Right hindlimb (tissue), 1 donor: ENCODE measurements at places on chromosomes 5 and 9.

DNA sequence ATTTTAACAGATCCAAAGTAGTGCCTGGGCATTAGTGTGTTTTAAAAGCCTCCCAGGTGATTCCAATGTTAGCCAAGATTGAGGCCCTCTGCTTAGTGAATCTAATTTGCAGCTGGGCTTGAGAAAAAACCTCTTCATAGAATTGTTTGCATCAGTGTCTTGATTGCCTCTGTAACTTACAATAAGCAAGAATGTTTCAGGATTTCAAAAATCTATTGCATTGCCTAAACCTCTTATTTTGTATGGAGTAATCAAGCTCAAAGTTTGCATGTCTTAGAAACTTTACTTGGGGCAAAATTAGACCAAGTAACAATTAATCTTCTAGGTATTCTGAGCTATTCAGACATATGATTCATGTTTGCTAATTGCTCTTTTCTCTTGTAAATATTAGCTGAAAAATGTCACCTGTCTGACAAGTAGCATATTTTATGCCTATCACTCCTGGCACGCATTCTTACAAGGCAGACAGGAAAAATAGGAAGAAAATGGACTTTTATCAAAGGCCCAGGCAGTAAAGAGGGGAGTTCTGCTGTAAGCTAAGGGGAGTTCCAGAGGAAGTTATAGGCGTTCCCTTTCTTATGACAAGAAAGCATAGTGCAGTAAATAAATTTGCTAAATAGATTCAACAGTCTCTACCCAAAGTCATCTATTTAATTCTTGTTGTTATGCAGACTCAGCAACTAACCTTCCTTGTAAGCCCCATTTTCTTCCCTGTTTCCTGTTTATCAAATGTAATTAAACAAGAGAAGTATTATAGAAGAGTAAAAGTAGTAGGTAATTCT is 21.0 kb downstream of the PDCD1LG2 start:
- no peak for DNase-seq

- DNase-seq: peak; percentile 46
Observed at GRCh38 chr9:92671323-92671722, 1.4 kb upstream of the IPPK start.

DNA sequence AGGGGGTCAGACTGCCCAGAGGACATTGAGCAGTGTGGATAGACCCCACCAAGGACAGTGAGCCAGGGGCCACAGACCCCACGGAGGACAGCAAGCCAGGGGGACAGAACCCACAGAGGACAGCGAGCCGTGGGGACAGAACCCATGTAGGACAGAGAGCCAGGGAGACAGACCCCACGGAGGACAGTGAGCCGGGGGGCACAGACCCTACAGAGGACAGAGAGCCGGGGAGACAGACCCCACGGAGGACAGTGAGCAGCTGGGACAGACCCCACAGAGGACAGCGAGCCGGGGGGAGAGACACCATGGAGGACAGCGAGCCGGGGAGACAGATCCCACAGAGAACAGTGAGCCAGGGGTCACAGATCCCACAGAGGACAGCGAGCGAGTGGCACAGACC is 3.4 kb upstream of the ZDHHC11 start:
- no peak for DNase-seq

- DNase-seq: no peak
Observed at GRCh38 chr5:7540736-7541485, 145.0 kb downstream of the ADCY2 start.

- no peak for DNase-seq
Observed at GRCh38 chr9:17472126-17472525, 106.7 kb upstream of the SH3GL2 start.

DNA sequence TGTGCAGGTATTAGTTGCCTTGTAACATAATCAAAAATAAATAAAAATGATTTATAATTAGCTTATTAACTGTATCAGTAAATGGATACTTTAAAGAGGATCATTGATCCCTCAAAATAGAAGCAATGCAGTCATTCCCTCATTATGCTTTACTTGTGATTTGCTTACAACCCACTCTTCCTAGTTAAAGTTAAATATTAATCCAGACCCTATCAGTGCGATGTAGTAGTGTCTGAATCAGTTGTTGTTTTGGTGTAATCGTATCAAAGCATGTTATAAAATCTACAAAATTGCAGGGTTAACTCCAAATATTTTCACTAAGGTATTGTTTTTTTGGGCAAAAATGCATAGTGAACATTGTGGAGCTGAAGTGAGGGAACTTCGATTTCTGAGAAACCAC is 17.6 kb downstream of the TENT4A start:
- DNase-seq: no peak

- no peak for DNase-seq
Observed at GRCh38 chr5:80453366-80453765, 34.5 kb upstream of the FAM151B start.

- DNase-seq: no peak
Observed at GRCh38 chr9:87605676-87606075, 108.0 kb downstream of the DAPK1 start.

DNA sequence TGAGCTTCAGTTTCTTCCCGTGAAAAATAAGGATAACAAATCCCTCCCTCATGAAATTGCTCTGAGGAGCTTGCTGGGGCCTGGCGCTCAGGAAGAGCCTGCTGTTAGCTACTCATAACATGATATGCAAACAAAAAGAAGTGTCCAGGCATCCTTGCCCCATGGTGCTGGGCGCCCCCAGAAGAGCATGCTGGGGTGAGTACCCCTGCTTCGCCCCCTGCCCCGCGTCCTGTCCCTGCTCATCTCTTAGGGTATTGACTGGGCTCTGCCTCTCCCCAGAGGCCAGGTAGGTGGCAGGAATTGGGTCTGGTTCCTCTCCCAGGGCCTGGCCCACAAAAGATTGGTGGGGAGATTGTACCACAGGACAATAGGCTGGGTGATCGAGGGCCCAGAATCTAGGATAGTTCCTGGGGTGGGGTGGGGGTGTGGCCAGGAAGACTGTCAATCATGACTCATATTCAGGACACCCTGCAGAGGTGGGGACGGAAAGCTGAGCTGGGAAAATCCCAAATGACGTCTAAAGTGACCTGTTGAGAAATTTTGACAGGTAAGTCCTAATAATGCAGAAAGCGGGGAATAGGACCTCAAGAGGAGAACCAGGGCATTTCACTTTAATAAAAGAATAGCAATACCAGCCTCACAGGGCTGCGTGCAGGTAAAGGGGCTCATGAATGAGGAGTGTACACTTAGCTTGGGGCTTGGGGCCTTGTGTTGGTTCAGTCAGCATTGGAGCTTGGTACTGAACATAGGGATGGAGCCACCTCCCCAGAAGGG is 8.9 kb downstream of the PITX1 start:
- no peak for DNase-seq

DNA sequence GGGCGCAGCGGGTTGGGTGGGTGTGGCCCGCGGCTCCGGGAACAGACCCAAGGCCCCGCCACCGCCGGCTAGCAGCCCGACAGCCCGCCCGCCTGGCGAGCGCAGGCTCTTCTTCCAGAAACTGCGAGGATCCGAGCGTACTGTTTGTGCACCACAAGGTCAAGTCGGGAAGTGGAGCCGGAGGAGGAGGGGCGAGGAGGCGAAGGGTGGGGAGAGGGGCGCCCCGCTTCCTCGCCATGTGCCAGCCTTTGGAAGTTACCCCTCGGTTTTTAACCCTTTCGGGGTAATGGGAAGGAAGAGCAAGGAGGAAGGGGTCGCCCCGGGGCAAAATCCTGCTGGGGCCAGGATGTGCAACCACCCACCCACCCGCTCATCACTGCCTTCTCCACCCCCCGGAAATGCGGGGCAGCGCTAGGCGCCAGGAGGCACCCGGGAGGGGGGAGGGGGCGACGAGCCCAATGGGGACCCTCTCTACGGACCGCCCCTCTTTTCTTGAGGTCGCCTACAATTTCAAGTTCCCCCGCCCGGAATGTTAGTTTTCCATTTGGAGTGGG is 1.1 kb upstream of the JADE2 start:
- peak; percentile 67 for DNase-seq

- DNase-seq: no peak
Observed at GRCh38 chr5:58358501-58359178, 101.2 kb downstream of the PLK2 start.

- no peak for DNase-seq
Observed at GRCh38 chr9:6852243-6852963, 94.6 kb downstream of the KDM4C start.

- DNase-seq: no peak
Observed at GRCh38 chr9:23117616-23118015, 671.0 kb downstream of the DMRTA1 start.

GRCh38 chr5:112682621-112683061 is 55.0 kb upstream of the APC start:
- DNase-seq: no peak

DNA sequence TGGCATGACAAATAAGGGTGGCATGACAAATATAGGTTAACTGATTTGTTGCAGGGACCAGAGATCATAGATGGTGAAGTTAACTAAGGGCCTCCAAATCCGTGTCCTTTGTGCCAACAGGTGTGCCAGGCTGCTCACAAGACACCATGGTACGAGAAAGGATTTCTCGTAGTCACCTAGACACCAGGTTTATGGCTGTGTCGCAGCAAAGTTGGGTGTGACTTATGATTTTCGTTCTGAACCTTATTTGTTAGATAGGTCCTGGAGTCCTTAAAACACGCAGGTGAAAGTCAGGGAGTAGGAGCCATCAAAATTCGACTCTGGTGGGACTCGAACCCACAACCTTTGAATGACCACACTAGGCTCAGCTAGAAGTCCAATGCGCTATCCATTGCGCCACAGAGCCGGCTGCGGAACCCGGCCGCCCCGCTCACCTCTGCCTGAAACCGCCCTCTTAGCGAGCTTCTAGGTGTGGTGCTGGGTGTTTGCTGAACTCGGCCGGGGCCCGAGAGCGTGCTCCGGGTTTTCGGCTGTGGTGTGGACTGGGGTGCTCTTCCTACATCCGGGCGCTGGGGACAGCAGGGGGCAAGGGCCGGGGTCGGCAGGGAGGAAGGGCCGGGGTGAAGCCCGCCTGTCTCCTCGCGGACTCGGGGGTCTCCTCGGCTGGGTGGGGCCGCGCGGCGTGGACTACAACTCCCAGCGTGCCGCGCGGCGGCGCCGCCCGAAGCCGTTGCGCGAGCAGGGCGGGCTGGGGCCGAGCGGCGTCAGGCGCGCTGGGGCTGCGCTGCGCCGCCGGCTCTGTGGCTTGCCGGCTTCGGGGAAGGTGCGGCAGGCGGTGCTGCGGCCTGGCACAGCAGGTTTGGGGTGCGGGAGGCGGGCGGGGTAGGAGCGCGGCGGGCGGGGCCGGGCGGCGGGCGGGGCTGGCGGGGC is at the start of gene SLC27A4:
Gene SLC27A4 (plus strand): TSS at position 767 of the 930 bp plus-strand sequence. CDS start 2,606 bp downstream, outside the sequence.
- DNase-seq: peak; percentile 77

DNA sequence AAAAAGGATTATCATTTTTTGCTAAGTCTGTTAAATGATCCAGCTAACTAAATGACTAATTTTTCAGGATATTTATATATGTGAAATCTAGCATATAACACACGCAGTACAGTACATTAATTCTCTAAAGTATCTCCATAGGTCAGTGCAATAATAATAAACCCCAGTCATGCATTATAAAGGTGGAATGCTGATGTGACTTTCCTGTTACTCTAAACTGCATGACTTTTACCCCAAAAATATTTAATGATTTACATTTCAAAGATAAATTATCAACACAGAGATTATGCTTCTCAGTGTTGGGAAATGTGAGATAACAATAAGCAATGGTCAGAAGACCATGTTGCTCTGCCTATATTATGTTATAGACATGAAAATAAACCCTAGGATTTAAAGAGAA is 34.1 kb upstream of the PAM start:
- DNase-seq: no peak

GRCh38 chr5:169354921-169355320 is 54.0 kb upstream of the SLIT3 start:
- DNase-seq: no peak

- DNase-seq: no peak
Observed at GRCh38 chr5:93371893-93372292, 209.1 kb downstream of the NR2F1-AS1 start.

GRCh38 chr9:88772575-88772974 is 218.7 kb upstream of the S1PR3 start:
- DNase-seq: no peak

DNA sequence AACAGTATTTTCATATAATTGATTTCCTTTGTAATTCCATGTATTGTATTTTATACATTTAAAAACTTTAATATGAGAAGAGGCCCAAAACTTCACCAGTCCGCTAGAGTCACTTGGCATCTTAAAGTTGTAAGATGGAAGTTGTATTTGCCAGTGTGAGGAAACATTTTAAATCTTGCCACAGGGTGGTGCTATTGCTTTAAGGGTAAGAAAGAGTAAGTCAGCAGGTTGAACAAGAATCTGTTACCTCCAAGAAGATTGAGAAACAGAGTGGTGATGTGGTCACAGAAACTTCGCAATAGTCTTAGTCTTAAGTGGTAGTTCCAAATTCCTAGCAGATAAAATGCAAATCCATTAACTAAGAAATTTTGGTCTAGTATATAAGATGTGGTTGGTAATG is 39.8 kb upstream of the RANBP6 start:
- no peak for DNase-seq

DNA sequence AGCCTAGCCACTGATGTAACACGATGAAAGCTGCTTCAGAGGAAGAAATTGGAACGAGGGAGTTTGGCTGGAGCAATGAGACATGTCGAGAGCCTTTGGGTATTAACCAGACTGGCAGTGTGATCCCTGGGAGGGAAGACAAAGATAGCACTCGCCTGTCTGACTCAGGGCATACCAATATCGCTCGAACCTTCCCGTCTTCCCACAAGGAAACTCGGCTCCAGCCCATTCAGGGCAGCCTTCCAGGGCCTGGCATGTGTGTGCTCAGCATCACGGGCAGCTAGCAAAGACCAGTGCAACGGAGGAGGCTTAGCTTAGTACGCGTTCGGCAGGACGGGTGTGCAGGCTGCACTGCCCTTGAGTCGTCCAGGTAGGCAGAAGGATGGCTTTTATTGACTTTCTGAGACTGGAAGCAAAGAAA is 356.9 kb upstream of the WWC1 start:
- DNase-seq: peak; percentile 30

DNA sequence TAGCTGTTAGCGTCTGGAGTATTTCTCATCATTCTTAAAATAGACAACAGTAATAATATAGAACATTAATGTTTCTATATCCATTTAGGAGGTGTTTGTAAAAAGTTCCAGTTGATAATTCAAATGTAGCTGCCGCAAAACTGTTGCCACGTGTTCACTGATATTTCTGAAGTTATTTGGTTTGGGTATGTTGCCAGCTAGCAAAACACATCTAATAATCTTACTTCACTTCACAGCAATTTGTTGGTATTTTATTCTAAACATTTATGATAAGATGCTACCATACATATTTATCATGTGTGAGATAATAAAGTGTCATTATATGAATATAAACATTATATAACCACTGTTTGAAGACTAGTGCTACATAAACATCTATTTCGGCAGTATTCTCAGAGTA is 101.6 kb downstream of the CDH12 start:
- DNase-seq: no peak

- DNase-seq: no peak
Observed at GRCh38 chr5:169534311-169534880, 49.2 kb upstream of the SPDL1 start.

GRCh38 chr9:105973951-105974351 is 279.6 kb downstream of the TMEM38B start:
- peak; percentile 89 for DNase-seq

DNA sequence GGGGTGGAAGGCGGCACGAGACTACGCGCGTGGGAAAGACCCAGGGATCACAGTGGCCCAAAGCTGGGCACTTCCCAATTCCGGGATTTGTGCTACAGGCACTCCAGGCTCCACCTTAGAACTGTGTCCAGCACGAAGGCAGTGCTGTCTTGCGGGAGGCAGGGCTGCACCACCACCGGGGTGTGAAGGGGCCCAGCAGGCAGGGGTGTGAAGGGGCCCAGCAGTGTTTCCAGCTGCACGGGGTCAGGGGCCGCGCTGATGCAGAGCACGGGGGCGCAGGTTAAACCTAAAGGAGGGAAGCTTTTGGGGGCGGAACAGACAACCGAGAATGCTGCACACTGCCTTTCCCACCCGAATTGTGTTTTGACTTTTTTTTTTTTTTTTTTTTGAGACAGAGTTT is 1.1 kb upstream of the PDCD6 start:
- no peak for DNase-seq
